Lower leg skin (tissue), 4 donors: ENCODE measurements at places on chromosomes 11 and 22.

DNA sequence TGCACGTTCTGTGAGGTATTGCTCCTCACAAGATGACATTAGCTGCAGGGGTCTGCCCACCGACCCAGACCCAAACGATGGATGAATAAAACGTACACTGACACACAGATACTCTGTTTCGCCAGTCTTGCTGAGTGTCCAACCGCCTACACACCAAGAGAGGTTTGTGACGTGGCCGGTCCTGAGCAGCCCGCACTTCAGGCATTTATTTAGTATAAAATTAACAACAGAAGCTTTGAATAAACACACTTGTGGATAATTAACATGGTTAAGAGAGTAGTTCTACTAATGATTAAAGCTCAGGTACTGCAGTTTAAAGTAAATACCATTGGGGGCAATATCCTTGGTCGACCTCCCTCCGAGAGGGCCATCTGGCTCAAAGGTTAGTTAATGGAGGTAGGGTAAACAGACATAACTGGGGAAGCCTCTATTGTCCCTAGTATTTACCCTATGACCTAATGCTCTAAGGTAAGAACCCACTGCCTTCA, 75.7 kb downstream of the CCDC83 start:
- DNase-seq: no peak

- DNase-seq: no peak
Measured at GRCh38 chr11:26227301-26227746, 104.6 kb upstream of the ANO3 start.

GRCh38 chr11:122756417-122756816, 81.9 kb upstream of the CRTAM start:
- DNase-seq: no peak

- DNase-seq: no peak
Measured at GRCh38 chr22:24697621-24698082, 76.9 kb downstream of the PIWIL3 start.

DNA sequence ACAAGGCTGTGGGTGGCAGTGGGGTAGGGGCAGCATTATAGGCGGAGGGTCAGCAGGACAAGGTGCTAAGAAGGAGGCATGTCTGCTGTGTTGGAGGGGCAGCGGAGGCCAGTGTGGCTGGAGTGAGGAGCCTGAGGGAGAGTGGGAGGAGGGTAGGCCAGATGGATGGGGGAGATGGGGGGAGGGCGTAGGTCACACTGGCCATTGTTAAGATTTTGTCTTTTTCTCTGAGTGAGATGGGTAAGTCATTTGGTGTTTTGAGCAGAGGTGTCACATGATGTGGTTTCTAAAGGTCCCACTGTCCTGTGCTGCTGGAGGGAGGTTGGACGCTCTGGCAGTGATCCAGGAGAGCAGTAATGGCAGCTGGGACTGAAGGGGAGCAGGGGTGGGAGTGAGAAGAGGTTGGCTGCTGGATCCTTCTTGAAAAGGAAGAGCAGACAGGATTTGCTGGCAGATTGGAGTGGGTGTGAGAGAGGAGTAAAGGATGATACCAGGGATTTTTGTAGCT, 9.8 kb downstream of the PPP6R3 start:
- no peak for DNase-seq

GRCh38 chr11:18071098-18071705, 25.1 kb upstream of the TPH1 start:
- DNase-seq: no peak

- DNase-seq: no peak
Measured at GRCh38 chr11:106468086-106468485, 390.6 kb downstream of the AASDHPPT start.

DNA sequence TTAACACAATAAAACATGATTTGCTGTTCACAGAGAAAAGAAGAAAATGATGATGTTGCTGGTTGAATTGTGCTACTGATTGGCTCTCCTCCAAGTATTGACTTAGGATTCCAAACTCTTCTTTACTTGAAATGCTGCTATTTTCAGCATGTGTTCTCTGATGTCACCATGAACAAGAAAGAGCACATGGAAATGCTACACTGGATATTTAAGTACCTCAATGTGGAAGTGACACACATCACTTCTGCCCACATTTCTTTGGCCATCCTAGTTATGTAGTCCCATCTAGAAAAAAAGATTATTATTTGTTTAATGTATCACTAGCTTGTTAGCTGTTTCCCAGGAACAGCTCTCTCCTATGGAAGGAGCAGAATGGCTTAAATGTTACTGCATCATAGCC, 27.2 kb downstream of the OR52B2 start:
- no peak for DNase-seq

GRCh38 chr11:15590132-15590531, 475.4 kb downstream of the INSC start:
- no peak for DNase-seq

DNA sequence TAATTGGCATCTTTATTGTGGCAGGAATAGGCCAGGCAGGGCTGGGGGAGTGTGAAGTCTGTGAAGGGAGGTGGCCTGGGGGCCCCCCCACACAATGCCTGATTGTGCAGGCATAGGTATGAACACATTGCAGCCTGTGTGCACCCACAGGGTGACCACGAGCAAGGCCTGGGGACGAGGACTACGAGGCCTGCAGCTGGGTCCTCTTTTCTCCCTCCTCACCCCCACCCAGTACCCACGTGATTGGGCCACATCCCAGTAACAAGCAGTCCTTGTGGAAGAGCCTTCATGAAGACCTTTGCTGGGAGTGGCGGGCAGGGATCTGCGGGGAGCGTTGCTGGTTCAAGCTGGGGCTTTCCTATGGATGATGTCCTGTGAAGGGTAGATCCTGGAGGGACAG, 29.3 kb downstream of the ZBTB16 start:
- peak; percentile 84 for DNase-seq

DNA sequence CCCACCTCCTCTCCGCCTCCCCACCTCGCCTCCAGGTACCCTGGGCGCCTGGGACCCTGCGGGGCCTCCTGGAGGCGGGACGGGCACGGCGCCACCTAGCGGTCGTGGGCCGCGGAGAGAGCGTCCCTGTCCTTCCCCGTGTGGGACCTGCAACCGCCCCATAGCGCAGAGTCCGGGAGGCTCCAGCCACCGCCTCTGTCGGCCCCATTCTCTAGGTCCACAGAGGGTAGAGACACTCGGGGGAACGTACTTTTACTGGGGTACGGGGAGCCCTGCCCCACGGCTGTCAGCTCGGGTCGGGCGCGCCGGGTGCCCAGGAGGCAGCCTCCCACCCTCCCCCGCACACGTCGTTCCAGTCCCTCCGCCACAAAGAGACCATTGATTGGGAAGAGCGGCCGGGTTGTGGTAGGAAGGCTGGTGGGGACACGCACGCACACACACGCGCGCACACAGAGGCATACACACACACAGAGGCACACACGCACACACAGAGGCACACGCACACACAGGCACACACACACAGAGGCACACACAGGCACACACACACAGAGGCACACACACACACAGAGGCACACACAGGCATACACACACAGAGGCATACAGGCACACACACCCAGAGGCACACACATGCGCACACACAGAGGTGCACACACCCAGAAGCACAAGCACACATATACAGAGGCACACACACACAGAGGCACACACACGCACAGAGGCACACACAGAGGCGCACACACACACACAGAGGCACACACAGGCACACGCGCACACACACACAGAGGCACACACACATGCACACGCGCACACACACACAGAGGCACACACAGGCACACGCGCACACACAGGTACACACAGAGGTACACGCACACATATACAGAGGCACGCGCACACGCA, 12.6 kb upstream of the NECTIN1 start:
- no peak for DNase-seq

DNA sequence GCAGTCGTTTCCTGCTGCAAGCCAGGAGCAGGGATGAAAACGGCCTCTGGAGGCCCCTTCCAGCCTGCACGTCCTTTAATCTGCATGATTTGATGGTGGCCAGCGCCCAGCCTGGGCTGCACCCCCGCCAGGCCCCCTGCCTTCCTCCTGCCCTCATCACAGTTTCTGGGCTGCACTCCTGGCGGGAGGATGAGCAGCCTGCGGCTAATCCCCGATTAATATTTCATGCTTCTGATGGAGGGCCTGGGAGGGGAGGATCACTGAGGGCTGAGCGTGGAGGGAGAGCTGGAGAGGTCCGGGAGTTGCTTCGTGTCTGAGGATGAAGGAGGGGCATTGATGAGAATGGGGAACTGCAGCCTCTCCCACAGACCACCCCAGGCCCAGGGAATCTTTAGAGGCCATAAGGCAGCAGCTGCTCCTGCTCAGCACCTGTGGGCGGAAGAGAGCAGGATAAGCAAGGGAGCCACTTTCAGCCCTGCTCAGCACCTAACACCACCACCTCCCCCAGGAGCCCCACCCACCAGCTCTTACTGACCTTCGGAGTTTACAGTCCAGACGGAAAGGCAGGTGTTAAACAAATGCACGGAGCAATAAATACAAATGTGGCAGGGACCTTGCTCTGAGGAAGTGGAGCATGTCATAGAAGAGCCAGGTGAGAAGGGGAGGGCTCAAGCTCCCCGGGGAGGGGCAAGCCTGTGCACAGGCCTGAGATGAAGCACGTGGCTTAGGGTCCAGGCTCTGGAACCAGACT, 135.0 kb upstream of the NECTIN1 start:
- no peak for DNase-seq

DNA sequence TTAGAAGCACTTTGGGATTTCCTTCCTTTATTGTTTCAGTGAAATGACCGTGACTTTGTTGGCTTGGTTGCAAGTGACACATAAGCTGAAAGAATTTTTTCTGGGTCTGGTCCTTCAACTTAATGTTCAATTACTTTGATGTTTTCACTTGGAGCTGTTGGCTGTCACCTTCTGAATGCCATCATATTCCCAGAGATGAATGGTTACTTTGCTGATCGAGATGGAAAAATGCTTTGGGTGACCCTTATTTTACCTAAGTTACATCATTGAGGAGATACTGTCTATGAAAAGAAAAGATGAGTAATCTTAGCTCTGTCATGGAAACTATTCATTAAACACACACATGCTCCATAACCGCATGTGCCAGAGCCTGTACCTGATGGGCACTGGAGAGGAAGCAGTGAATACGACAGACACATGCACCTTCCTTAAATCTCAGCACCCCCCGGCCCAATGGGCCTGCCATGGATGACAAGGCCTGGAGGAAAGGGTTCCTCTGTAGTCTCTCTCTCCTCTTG, 76.9 kb downstream of the TENM4 start:
- DNase-seq: no peak

- DNase-seq: no peak
Measured at GRCh38 chr22:33496112-33496511, 424.2 kb downstream of the LARGE1 start.

- no peak for DNase-seq
Measured at GRCh38 chr11:119024430-119025098, 6.0 kb downstream of the TRAPPC4 start.
